Activated CD4-positive, alpha-beta T cell treated with anti-CD3 and anti-CD28 coated beads, Interleukin-2, amount 50 U/mL, for 4 hours (primary cell): ENCODE measurements at places on chromosomes 13 and 19.

- DNase-seq: no peak
Measured at GRCh38 chr19:12034620-12035019, 859 bp downstream of the ZNF433 start.

GRCh38 chr19:55625004-55625326, 599 bp upstream of the ZNF784 start:
- no peak for DNase-seq

DNA sequence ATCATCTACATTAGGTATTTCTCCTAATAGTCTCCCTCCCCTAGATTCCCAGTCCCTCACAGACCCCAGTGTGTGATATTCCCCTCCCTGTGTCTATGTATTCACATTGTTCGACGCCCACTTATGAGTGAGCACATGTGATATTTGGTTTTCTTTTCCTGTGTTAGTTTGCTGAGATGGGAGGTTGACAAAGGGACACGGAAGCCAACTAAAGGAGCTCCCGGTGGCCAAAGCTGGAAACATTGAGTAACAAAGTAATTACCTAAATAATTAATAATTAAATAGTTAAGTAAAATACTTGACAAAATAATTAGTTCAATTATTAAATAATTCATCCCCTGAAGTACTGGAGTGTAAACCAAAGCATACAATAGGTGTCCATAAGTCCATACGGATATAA, 1.7 kb upstream of the PRR20A start:
- no peak for DNase-seq

DNA sequence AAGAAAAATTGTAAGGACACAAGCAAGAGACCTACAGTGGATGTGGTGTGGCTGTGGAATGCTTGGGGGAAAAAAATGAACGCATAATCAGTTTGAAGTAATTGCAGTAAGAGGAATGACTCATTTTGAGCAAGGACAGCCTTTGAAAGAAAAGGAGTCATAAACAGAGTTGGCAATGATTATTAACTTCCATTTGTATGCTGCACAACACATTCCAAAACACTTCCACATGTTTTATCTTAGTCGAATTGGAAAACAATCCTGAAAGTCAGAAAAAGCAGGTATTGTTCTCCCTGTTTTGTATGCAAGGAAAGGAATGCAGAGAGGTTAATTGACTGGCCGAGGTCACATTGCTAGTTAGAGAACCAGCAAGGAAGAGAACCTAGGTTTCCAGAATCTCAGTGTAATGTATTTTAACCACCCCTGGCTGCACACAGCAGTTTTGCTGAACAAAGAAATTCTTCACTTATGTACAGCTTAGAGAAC, 630.0 kb upstream of the MIR17HG start:
- no peak for DNase-seq

DNA sequence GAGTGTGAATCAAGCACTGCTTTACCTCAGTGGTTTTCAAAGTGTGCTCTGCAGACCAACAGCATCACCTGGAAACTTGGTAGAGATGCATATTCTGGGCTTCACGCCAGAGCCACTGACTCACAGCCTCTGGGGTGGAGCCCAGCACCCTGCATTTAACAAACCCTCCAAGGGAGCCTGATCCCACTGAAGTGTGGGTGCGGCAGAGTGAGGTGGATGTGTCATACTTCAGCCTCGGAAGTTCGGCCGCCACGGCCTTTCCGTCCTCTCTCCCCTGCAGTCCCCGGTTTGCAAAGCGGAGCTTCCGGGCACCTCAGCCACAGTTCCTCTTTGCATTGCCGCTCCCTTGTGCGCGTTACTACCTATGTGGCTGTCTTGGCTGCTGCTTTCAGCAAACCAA, 33.3 kb upstream of the MICU2 start:
- peak; percentile 10 for DNase-seq

DNA sequence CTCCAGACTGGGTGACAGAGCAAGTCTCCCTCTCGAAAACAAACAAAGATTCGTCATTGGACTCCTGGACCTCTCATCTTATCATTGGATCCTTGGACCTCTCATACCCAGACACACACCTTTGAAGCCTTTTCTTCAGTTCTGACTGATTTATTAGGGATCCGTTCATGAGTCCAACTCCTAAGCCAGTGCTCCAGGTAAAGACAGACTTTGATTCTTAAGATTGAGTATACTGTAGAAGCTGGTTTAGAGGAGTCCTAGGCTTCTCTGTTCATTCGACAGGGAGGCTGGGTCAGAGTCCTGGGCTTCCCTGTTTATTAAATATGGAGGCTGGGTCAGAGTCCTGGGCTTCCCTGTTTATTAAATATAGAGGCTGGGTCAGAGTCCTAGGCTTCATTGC, 38.7 kb downstream of the SACS start:
- no peak for DNase-seq

GRCh38 chr19:10368101-10368803, 12.1 kb downstream of the TYK2 start:
- DNase-seq: no peak

- no peak for DNase-seq
Measured at GRCh38 chr19:425056-425455, 16.1 kb upstream of the C2CD4C start.

- DNase-seq: no peak
Measured at GRCh38 chr13:76969488-76970365, 21.4 kb downstream of the ACOD1 start.

DNA sequence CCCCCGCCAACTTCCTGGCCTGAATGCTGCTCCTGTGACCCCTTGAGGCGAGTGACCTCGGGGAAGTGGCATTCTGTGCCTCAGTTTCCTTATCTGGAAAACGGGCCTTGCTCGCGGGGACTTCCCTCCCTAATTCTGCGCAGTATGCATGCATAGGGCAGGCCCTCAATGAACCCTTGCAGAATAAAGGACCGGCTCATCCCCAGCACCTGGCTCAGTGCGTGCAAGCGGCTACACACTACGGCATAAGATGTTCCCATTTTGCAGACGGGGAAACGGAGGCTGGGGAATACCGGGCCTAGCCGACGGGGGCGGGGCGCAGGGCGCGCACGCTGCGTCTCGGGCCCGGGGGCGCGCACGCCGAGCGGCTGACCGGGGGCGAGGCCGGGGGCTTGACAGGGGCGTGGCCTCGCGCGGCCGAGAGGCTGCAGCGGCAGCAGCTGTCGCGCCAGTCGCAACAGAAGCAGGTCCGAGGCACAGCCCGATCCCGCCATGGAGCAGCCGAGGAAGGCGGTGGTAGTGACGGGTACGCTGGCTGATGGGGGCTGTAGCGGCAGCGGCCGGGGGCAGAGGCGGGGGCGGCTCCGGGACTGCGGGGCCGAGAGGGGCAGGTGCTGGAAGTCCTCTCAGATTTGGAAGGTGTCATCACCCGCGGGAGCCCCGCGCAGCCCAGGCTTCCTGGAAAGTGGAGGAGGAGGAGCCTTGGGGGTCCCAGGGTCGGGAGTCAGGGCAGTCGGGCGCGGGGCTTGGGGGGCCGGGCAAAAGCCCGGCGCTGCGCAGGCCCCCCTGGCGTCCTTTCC, at the start of gene PGPEP1:
Gene PGPEP1 (plus strand): TSS at position 409 of the 800 bp plus-strand sequence. CDS start 84 bp downstream, at position 493.
- DNase-seq: peak; percentile 13

- peak; percentile 73 for DNase-seq
Measured at GRCh38 chr19:53254411-53255341, at the start of gene ZNF677. ZNF677 (minus strand) TSS chr19:53254873; CDS start chr19:53251550, 3,323 bp downstream.

DNA sequence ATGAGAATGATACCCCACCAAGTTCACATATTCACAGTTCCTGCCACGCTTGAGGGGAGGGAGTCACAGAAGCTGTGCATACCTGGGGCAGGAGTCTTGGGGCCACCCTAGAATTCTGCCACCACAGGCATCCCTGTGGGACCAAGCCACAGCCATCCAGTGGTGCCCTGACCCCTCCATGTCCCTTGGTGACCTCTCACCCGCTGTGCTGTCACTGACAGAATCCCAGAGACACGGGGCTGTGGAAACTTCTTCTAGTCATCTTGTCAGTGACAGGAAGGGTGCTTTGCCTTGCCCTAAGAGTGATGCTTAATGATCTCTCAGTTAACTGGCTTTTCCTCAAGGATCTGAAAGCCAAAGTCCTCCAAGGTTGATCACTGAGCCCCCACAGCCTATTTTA, 58.4 kb upstream of the UQCRFS1 start:
- no peak for DNase-seq

DNA sequence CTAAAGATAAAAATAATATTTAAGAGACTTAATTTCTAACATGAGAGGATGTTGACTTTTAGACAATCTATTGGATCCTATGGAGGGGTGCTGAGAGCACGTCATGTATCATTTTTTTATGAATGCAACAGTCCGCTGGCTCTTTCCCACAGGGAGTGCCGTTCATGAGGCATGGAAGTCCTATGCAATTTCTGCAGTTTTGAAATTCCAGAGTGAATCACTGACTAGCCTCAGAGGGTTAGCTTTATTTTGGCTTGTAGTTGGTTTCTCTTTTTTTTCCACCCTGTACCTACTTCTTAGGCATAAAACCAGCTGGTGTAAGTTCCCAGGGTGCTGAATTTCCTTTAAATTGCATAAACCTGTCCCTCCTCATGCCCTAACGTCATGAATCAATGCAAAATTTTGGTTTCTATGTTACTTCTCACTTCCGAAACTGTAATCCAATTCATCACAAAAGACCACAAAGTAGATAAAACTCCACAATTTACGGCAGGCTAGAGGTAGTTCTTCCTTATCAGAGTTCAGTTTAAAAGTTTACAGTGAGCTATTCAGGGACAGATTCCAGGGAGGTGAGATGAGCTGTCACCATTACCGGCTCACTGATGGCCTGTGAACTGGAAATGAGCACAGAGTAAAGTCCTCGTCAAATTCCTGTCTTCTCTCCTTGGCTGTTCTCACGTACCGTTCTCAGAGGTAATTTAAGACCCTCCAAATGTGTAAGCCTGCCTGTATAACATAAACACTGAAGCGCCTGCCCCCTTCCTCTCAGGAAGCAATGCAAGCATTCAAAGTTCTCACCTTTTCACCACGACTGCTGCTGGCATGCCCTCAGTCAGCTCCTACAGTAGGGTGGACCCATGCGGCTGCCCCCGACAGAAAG, 216.6 kb upstream of the SLC10A2 start:
- no peak for DNase-seq

DNA sequence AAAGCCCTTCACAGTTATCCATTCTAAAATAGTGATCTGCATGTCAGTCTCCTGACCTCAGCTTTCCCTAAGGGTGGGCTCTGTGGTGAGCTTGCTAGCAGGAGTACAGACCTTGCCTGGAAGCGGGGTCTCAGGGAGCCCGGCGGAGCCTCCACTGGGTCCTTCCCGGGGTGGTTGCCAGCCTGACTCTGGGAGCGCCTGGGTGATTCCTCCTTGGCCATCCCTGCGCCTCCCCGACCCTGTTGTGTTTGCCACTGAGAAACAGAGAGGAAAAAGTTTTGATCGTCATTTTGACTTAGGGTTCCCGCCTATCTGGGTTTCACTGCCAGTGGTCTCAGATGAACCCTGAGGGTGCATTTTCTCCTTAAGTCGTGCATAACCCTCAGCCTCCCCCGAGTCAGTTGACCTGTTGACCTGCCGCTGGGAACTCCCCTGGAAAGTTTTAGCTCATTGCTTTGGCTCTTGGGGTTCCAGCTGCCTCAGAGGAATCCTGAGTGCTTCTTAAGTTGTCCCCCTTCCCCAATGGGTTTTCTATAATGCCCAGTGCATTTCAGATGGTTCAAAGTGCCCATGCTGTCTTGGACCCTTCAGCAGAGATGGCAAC, 117.8 kb downstream of the RAB20 start:
- DNase-seq: no peak

DNA sequence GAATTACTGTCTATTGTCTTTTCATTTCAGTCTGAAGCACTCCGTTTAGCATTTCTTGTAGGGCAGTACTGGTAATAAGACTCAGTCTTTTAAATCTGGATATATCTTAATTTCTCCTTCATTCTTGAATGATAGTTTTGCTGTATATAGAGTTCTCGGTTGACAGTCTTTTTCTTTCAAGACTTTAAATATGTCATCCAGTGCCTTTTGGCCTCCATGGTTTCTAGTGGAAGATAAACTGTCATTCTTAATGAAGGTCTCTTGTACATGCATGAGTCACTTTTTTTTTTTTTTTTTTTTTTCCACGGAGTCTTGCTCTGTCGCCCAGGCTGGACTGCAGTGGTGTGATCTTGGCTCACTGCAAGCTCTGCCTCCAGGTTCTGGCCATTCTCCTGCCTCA, 27.2 kb upstream of the ZDHHC20 start:
- DNase-seq: no peak

DNA sequence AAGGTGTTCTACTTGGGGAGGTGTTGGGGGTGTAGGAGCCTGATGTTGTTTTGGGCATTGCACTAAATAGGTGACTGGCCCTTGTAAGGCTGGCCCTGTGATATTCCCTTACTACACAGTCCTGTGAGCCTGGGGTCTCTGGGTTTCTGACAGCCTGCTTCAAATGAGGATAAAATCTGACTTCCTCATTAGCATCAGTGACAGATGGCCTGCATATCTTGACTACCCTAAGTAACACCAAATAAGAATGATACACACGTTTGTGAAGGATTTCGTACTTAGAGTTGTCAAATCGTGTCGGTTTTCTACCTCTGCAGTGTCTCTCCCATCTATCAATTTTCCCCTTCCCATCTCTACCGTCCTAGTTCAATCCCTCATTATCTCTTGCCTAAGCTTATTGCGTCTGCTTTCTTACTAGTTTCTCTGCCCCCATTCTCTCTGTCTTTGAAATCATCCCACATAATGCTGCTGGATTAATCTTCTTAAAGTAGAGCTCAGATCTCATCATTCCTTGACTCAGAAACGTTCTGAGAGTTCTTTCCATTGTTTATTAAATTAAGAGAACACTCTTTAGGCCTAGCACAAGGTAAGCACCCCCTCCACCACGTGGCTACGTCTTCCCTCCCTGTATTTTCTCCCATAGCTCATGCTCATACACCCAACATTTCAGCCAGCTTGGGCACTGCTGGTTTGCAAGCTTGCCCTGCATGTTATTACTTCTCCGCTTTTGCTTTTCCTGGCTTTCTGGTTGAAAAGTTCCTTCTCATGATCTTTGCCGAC, 26.2 kb upstream of the CNMD start:
- no peak for DNase-seq

DNA sequence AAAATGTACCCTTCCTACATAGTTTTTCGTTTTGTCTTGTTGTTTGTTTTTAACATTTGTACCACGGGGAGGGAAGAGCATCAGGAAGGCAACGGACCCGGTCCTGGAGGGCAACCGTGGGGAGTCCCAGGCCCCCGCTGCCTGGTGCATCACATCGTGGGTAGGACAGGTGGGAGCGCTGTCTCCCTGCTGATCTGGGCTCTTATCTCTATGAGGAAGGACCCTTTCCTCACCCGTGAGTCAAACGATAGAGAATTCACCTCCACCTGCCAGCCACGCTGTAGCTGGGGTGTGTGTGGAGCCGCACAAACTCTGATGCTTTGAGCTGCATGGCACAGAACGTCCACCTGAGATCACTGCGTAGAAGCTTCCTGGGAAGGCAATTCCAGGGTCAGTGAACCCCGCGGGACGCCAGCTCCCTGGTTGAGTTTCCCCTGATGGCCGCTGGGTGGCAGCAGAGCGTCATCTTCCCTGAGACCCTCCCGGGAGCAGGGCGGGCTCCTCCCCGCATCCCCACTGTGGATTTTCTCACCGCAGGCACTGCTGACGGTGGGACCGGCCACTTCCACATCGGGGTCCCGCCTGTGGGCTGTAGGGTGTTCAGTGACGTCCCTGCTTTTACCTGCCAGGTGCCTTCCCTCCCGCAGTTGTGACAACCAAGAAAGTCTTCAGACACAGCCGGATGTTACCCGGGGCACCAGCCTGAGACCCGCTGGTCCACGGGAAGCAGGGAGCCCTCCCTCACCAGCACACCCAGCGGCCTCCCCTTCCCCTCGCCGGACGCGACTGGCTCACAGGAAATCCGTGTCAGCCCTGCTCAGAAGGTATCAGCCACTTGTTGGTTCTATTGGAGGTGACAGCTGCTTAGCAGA, 54.7 kb downstream of the ZNF787 start:
- DNase-seq: peak; percentile 53
